ENCODE measurements at places on chromosomes 7 and 10. TPM values are rescaled to one million over a fixed set of nuclear protein-coding genes. Genes with fewer than 3 reads are reported as not detected.
A peak's percentile ranks its signal among the peaks of the same experiment; 100 is the strongest.

The CLRN3 gene
- not detected for total RNA-seq

The CCL24 gene
- not detected for total RNA-seq

The INMT gene
- 0.13 TPM for total RNA-seq

GRCh38 chr10:61841338-61841875, 60.1 kb upstream of the ARID5B start:
- no peak for DNase-seq

- DNase-seq, result no peak
These were observed 48.2 kb upstream of the ODAD2 start for GRCh38 chr10:28047061-28047460.

DNA sequence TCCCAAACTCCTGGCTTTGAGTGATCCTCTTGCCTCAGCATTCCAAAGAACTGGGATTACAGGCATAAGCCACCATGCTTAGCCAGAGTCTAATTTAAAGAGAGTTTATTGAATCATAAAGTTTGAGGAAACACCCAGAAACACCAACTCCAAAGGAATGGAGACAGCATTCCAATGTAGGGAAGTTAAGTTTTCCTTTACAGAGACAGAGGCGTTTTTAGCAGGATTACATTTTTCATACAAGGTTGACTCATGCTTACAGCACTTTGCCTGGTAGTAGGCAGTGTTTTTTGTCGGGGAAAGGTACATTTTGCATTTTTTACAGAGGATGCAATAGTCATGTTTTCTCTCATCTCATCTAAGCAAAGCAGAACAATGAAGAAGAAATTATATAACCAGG, 18.9 kb upstream of the OPN4 start:
- DNase-seq, result peak; percentile 80

DNA sequence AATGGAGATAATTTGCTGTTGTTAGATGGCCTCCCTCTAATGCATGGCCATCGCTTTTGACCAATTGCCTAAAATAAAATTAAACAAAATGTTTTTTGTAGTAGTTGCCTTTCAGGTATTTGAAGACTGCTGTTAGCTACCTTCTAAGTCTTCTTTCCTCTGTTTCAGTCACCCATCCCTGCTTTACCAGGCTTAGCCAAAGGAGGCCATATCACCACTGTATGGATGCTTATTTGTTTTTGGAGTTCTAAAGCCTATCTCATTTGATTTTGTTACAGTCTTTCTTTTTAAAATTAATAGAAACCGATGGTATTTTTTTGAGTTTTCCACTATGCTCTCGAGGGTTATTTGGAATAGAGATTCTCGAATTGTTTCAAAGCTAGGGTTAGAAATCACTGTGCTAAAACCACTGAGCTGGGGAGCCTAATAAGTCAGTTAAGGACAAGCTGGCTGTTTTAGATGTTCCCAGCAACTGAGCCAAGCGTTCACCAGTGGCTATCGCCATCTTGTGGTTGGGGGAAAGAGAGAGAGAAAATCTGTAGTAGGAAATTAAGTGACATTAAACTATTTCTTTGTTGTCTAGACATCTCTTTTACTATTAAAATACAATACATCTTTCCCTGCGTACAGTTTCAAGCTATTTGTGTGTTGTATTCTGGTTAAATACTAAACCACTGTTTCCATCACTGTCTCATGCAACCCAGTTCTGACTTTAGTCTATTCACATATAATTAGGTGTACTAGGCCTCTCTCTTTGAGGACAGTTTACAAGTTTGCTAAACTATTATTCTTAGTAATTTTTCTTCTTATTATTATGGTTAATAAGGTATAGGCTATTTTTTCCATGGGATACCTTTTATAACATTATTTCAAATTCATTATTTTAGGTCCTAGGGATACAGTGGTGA, 52.2 kb downstream of the GPR158 start:
- DNase-seq, result peak; percentile 42
